ENCODE measurements at places on chromosomes 7 and 10. TPM values are rescaled to one million over a fixed set of nuclear protein-coding genes. Genes with fewer than 3 reads are reported as not detected.

Gene POLR2J3
- total RNA-seq: 17.0 TPM

Gene OGDHL
- total RNA-seq: 0.15 TPM

Gene HSPA14
- total RNA-seq: 49.2 TPM

Gene WEE2
- not detected for total RNA-seq

Gene CDK14
- total RNA-seq: 0.37 TPM

Gene GPR146
- 2.1 TPM for total RNA-seq

Gene AMPH
- not detected for total RNA-seq

Gene NYAP1
- 1.1 TPM for total RNA-seq

Gene NCF1
- not detected for total RNA-seq

Gene IKZF5
- total RNA-seq: 7.6 TPM

Gene PPP1R17
- not detected for total RNA-seq
